ENCODE measurements at places on chromosomes 2 and 18.
A peak's percentile ranks its signal among the peaks of the same experiment; 100 is the strongest.

- DNase-seq: no peak
Observed at GRCh38 chr2:58047373-58047935, 848 bp downstream of the VRK2 start.

DNA sequence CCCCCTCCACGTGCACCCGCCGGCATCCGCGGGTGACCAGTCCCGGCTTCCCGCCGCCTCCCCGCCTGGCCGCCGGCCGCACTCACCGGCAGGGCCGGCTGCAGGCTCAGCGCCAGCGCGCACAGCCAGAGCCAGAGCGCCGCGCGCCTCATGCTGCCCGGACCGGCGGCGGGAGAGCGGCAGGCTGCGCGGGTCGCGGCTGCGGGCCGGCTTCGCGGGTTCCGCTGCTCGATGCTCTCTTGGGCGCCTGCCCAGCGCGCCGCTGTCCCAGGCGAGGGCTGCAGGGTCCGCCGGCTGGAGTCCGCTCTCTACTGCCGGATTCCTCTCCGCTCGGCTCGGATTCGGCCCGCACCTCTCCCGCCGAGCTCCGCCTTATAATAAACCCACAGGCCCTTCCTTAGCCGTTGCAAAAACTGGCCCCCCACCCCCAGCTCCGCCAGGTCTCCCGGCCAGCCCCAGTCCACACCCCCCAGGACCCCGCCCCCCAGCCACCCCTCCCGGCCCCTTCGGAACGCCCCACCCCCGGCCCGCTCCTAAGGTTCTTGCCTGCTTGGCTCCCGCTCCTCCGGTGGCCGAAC, at the start of gene SDC1:
TSS of gene SDC1 (minus strand) at position 415 of the 578 bp plus-strand sequence. CDS start at position 152, 263 bp downstream.
- DNase-seq: no peak

DNA sequence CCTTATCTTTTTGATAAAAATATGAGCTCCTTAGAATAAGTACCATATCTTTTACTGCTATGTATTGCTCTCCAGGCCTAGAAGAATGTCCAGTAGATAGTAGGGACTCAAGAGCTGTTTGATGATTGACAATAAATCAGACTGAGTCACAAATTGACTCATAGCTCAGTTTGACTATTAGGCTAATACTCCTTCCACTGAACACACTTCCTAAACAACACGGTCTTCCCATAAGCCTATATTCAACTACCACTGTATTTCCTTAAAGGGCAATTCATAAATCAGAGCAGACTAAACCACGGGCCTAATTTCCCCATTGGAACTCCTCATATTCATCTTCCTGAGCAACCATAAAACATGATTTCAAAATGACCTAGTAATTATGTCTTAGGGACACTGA, 258.5 kb downstream of the ALK start:
- no peak for DNase-seq

GRCh38 chr2:44212302-44212701, 43.6 kb downstream of the PPM1B start:
- DNase-seq: no peak

GRCh38 chr2:240050278-240050677, 3.0 kb downstream of the OR6B3 start:
- DNase-seq: no peak

GRCh38 chr2:156448766-156449165, 12.6 kb downstream of the GPD2 start:
- DNase-seq: no peak

DNA sequence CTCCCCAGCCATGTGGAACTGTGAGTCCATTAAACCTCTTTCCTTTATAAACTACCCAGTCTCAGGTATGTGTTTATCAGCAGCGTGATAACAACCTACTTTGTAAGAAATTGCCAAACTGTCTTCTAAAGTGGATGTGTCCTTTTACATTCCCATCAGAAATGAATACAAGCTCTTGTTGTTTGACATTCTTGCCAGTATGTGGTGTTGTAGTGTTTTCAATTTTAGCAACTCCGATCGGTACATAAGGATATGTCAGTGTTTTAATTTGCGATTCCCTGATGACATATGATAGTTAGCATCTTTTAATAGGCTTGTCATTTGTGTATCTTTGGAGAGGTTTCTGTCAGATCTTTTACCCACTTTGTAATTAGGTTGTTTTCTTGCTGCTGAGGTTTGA, 1156.3 kb upstream of the CRIM1 start:
- no peak for DNase-seq

- DNase-seq: peak; percentile 15
Observed at GRCh38 chr2:131154071-131154531, 49.0 kb downstream of the PLEKHB2 start.

GRCh38 chr18:36352384-36352783, 54.9 kb downstream of the FHOD3 start:
- DNase-seq: no peak

- peak; percentile 35 for DNase-seq
Observed at GRCh38 chr2:149330127-149331022, at the start of gene LYPD6. Gene LYPD6, plus strand, starts transcription at chr2:149330587. Its CDS starts 107,122 bp downstream, at chr2:149437709.

GRCh38 chr2:47310801-47311560, 92.0 kb upstream of the MSH2 start:
- DNase-seq: no peak

DNA sequence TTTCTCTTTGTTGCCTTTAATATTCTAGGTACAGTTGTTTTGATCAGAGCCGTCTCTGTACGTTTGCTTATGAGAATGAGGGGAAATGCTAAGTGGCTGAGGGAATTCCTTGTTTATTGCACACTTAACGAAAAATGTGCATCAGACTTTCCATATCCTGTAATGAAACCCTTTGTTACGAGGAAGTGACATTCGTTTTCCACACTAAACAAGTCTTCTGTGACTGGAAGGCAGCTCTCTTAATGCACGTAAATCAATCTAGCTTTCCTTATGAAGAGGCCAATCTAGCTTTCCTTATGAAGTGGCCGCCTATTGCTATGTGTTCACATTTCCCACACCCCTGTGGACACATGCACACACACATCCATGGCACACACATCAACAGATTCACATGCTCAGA, 186.2 kb downstream of the SNTG2 start:
- DNase-seq: no peak

DNA sequence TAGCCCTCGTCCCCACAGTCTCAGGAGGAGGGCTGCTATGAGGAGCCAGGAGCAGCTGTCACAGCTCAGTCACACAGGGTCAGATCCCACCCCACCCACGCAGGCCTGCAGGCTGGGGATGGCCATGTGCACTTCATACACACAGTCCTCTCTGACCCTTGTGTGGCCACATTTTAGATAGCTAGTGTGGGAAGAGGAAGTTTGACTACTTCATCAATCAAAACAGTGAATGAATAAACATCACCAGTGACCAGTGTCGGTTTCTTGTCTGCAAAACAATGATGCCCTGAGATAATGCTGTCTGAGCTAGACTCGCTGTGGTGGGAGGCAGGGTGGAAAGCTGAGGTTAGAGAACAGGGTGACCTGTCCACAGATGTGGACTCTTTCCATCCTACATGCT, 107.1 kb downstream of the PIEZO2 start:
- no peak for DNase-seq

- DNase-seq: no peak
Observed at GRCh38 chr18:111306-112014, 46.9 kb upstream of the USP14 start.

- DNase-seq: no peak
Observed at GRCh38 chr2:211900000-211900399, 638.6 kb downstream of the ERBB4 start.

- no peak for DNase-seq
Observed at GRCh38 chr18:45844938-45845337, 19.5 kb downstream of the SIGLEC15 start.

GRCh38 chr2:128578406-128579390, 260.0 kb upstream of the HS6ST1 start:
- DNase-seq: no peak

DNA sequence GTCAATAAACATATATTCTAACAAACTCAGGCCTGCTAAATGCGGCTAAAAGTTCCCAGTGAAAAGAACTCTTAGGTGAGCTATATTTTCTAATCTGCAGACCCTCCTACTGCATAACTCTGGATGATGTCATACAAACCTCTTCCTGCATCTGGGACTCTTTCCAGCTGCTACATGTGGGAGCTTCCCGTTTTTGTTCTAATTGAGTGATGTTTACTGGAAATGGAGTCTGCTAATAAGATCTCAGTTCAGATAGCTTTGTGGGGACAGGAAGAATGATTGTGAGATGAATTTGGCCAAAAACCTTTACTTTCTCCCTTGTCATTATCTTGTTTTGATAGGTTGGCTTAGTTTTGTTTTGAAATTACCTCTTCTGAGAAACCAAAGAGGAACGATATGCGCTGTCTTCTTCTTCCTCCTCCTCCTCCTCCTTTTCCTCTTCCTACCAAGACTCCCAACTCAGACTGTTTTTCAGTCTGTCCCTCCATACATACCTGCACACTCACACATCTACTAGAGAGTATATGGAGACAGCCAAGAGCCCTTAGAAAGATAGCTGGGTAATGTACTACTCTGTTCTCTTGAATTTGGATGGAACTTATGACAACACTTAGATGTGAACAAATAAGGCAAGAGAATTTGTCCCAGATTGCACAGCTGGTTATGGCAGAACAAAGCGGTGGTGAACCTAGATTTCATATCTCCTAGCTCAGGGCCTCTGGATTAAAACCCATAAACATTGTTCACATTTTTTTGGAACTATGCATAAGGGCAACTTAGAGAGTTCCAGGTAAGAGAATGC, 39.8 kb upstream of the AAK1 start:
- peak; percentile 80 for DNase-seq

- no peak for DNase-seq
Observed at GRCh38 chr2:36338827-36339145, 16.8 kb upstream of the CRIM1 start.

DNA sequence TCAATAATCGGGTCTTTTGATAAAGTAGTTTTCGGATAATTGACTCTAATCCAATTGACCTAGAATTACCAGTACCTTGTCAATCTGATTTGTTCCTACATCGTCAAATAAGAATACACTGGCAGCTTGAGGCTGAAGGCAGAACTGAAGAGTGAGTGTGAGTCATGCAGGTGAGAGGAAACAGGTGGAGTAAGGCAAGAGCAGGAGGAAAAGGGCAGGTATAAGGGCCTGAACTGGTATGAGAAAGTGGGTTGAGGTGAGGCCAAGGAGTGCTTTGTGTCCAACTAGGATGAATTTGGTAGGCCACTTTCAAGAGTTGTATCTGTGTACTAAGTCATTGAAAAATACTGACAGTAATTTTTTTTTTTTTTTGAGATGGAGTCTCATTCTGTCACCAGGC, 186.0 kb downstream of the ZNF385B start:
- no peak for DNase-seq
